ENCODE measurements at places on chromosomes 2 and 18.

DNA sequence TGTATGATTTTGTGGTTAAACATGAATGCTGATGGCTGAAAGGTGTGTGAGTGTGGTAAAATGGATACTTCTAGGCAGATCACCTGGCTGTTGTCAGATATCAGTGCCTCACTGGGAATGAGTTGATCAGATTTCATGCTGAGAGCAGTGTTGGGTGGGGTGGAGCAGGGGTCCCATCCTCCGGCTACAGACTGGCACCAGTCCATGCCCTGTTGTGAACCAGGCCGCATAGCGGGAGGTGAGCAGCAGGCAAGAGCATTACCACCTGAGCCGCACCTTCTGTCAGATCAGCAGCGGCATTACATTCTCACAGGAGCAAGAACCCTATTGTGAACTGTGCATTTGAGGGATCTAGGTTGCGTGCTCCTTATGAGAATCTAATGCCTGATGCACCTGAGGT is 78.7 kb downstream of the GLI2 start:
- no peak for DNase-seq

- DNase-seq: no peak
These were observed 6.8 kb upstream of the CD207 start for GRCh38 chr2:70842401-70842800.

DNA sequence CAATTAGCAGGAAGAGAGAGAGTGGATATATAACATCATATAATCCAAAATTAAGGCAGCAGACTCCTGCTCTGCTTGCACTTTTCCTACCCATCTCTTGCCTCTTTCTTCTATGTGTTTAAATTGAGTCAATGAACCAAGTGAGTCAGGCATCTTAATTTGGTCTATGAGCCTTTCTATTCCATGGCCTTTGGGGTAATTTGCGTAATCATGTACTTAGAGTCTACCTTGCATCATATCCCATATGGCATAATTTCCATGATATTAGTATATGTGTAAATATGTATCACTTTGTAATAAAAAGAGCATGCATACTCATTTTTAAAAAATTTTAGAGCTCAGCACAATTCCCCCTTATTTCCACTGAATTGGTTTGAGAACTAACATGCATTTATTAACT is 555.2 kb downstream of the STK39 start:
- DNase-seq: no peak

- no peak for DNase-seq
These were observed 4.1 kb downstream of the HS6ST1 start for GRCh38 chr2:128314348-128315121.

GRCh38 chr2:239386872-239387445 is 13.9 kb downstream of the HDAC4 start:
- no peak for DNase-seq

DNA sequence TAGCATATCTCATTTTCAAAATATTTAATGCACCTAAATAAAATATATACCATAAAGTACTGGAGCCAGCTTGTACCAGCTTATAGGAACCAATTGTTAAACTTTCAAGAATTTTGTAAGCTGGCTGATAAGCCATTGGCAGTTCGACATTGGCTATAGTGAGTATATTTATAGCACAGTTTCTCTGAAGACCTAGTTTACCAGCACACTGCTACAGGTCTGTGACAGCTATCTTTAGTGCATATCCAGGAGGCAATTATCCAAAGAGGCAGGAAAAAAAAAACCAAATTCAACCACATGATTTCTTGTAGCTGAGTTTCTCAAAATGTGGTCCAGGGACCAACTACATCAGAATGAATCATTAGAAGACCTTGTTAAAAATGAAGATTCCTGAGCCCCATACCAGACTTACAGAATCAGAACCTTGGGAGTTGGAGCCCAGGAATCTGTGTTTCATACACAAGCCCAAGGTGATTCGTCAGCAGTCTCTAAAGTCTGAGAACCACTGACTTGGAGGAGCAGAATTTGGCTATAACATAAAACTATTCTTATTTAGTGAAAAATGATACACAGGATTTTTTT is 279.0 kb upstream of the NRP2 start:
- DNase-seq: no peak

DNA sequence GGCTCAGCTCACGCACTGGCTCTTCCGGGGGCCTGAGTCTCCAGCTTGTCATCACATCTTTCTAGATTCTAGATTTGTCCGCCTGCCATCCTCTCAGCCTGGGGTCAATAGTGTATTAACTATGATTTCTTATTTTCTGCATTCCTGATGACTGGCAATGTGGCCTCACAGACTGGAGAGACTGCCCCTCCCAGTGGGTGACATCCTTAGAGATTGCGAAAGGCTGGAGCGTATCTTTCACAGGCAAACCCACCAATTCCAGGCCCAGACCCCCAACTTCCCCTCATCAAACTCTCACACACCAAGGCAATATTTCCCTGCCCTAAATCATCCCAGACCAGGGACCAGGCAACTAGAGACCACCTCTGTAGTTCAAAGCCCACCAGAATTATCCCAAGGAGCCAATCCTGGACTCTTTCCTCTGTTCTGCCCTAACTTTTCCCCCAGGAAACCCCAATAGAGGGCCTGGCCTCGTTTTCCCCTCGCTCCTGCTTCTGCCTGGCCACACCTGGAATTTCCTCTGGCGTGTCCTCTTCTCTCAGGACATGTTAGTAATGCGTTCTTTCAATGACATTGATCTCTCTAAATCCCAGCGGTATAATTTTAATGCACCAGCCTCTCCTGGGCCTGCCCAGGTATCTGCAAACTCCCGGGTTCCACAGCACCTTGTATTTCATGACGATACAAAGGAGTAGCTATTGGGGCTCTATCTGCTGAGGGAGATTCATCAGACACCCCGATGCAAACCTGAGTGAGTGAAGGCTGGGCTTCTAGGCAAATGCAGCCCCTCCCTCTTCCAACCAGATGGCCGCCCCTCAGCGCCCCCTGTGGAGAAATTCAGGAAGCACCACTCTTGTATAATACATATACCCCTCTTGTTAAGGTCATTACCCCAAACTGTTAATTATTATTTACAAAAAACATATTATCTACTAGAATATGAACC is 2.4 kb upstream of the KCNF1 start:
- DNase-seq: no peak

DNA sequence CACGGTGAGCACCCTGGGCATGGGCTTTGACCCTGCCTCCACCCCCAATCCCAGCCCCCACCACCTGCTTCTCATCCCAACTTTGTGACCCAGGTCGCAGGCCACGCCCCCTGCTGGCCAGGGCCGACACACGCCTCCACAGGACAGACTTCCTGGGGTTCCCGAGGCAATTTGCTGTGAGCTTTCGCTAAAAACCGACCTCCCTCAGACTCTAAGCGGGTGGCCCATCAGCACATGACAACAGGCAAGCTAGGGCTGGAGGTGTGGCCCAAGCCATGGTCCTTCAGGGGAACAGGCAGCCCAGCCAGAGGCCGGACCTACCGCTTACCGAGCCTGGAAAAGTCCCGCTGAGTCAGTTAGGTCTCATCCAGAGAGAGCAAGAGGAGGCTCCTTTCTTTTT is 31.9 kb downstream of the C1QL2 start:
- no peak for DNase-seq

DNA sequence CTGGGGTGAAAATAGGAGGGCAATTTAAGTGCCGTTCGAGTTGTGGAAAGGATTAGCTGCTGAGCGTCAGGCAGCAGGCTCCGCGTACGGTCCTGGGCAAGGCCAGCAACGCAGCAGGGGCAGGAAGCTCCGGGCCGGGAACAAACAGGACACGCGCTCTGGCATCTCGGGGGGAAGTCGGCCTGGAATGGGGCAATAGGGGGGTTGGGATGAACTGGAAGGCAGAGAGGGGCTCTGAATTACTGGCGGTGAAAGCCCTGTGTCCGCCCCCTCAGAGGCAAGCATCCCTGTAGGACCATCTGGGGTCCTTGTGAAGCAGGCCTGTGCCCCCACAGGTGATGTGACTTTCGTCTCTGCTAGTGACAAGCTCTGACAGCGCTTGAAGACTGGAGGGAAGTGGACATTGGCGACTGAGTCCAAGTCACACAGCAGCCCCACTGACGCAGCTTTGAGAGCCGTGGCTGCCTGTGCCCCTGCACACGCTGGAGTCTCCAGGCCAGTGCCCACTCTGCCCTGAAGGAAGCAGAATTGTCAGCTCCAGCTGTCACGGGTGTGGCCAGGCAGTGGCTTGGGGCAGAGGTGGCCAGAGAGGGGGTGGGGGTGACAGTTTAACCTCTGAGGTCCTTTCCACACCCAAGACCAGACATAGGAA is 22.3 kb downstream of the GPR35 start:
- no peak for DNase-seq

DNA sequence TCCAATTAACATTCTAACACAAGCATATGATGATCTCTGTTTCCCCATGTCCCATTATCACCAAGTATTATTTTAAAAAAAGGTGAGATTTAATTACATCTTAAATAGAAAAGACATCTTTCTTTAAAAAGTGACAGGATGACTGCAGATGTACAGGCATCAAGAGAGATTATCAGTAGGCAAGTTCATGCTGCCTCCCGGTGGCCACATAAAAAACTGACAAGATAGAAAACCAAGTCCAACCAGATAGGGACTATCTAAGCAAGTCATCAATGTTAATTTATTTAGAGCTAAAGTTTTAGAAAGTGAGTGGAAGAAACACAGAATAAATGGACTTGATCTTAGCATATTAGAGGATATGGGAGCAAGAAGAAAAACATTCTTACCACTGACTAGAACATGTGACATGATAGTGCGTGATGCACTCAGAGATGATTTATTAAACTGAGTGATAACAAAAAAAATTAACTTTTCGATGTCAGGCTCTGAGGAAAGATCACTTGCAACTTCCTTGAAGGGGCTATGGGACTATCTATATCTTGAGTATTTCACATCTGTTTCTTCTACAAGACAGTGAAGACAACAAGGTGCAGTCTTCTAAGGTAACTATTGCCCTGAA is 5.4 kb upstream of the TDRD15 start:
- DNase-seq: no peak

DNA sequence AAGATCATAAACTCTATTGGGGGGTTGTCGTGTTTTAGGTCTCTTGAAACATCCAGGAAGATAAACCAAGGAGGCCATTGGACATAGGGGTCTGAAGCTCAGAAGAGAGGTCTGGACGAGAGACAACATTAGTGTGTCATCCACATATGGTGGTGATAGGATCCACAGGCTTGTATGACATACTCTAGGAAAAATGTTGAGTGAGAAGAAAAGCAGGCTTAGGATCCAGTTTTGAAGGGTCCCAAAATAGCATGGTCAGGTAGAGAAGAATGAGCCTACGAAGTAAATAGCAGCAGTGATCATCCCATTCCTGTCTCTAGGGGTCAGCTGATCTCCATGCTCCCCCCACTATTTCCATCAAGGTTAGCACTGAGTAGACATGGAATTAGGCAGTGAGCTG is 166.8 kb downstream of the ANKRD30B start:
- DNase-seq: no peak

- DNase-seq: no peak
These were observed 20.3 kb downstream of the OXER1 start for GRCh38 chr2:42743659-42743990.

DNA sequence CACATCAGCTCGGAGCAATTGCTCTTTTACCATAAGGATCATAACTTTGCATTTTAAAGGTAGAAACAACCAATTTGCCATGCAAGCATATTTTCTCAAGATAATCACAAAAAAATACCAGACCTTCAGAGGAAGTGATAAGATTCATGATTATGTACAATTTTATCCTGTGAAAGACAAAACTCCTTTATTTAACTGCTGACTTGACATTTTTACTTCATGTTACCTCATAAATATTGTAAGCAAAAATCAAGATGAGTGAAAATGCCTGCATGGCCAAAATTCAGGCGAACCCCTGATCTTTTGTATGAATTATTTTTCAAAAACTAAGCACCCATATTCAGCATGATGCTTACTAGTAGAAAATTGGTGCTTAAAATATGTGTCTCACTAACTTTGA is 246.4 kb downstream of the CD226 start:
- DNase-seq: no peak

DNA sequence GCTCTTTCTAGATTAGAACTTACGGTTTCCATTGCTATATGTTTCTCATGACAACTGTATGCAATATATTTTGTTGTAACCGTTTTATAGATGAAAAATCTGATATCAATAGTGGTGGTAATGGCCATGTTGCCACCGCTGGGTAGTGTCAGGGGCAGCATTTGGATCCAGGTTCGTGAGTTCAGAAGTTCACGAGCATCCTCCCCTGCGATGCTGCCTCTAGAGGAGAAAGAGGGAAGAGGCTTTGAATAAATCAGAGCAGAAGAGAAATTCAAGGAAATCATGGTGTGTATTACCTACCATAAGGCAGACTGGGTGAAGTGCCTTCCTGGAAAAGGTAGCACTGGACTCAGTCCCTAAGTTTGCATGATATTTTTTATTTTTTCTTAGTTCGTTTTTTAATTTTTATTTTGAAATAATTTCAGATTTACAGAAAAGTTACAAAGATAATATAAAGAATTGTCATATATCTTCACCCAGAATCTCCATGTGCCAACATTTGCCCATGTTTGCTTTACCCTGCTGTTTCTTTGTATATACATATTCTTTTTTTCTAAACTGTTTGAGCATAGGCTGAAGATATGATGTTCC is 3.3 kb upstream of the ZBTB7C start:
- no peak for DNase-seq

GRCh38 chr2:82814146-82814545 is 1644.9 kb downstream of the SUCLG1 start:
- DNase-seq: no peak

- DNase-seq: no peak
These were observed 61.8 kb downstream of the SEMA4F start for GRCh38 chr2:74715880-74716279.

GRCh38 chr2:49858113-49858490 is 703.8 kb upstream of the FSHR start:
- no peak for DNase-seq

DNA sequence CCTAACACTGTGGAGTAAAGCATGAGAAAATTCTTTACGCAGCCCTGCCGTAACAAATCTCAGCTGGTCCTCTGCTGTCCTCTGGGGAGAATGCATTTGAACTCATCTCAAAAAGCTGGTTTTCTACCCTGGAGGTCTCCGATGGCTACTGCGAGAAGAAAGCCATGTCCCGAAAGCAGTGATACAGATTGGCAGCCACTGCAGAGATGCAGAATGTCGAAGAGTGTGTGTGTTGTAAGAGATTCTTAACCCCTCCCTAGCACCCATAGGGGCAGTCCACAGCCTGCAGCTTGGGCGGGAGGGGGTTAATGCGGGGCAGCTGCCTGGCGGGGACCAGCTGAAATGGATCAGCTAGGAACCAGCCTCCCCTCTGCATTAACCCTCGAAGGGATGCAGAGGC is 235.9 kb downstream of the ZNF516 start:
- DNase-seq: no peak

- DNase-seq: peak; percentile 27
These were observed 6.3 kb upstream of the STAT1 start for GRCh38 chr2:191020221-191020741.

DNA sequence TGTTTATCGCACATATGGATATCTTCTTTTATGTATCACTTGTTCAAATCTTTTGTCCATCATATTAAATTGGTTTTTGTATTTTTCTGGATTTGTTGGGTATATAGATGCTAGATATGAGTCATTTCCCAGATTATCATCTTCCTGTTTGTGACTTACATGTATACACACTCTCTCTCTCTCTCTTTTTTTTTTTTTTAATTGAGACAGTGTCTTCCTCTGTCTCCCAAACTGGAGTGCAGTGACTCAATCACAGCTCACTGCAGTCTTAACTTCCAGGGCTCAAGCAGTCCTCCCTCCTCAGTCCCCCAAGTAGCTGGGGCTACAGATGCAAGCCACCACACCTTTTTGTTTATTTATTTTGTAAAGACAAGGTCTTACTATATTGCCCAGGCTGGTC is 43.8 kb downstream of the XIRP2 start:
- DNase-seq: no peak

Data from esophagus squamous epithelium (tissue), 5 donors.